ENCODE measurements at places on chromosomes 7 and 10.

GRCh38 chr10:16586358-16587138 lies 64.9 kb upstream of the C1QL3 start:
- no peak for DNase-seq

GRCh38 chr10:47013507-47014154 lies 102.4 kb downstream of the PTPN20 start:
- DNase-seq: no peak

- DNase-seq: peak; percentile 17
These were observed 190.8 kb upstream of the PRKCQ start for GRCh38 chr10:6770846-6771245.

DNA sequence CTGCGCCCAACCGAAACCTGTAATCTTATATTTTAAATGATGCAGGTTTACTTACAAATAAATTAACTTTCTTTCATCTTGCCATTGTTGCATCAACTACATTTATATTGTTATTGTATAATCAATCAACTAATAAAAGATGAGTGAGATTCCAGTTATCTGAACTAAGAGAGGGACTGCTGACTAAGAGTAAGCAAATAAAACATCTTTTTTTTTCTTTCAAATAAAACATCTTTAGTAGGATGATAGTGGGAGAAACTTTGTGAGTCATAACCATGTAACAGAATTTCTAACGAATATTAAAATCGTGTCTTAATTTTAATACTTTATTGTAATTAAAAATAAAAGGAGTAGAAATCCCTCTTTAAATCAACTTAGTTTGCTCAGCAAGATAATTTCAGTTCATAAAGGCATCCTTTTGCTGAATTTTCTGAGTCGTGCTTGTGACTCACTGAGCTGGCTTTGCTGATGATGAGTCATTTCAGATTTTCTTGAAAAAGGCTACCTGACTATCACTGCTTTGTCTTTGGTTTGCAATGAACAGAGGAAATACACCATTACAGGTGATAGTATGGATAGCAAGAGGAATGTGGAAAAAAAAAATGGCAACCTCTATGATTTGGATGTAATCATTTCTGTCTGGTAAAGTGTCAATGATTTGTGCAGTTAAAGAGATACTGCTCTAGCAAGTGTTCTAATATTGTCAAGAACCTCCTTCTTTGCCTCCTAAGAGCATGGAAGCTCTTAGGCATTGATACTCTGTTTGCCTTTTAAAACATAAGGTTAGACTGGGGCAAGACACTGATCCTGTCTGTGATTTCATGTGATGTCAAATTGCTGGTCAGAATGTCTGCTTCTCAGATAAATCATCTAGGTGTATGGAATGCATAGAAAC lies 119.5 kb downstream of the GPR158 start:
- peak; percentile 54 for DNase-seq

- no peak for DNase-seq
These were observed 312.2 kb upstream of the ADARB2 start for GRCh38 chr10:2049560-2049959.

- DNase-seq: peak; percentile 23
These were observed 175.3 kb downstream of the MBL2 start for GRCh38 chr10:52597189-52597863.

DNA sequence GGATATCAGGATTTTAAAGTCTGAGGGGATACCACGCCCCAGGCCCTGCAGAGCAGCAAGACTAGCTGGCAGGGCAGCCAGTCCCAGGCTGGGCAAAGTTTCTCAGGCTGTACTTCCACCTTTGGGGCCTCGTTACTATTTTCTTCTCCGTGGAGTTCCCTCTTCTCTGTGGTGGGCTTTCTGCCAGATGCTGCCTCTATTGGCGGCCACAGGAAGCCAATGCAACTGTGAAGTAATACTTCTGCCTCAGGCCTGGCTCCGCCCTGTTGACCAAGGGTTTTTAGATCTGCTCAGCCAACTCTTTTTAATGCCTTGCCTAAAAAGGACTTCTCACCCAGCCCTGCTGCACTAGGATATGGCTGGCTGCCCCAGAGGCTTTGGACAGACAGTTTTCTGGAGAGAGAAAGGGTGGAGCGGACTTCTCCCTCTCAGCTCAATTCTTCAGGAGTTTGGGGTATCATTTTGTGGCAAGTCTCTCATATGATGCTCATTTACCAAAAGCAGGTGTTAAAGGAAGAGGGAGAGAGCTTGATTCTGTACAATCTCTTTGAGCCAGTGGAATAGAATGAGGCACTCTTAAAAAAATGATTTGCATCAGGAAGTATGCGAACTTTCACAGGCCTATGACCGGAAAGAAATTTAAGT lies 67.4 kb downstream of the HHEX start:
- peak; percentile 95 for DNase-seq

GRCh38 chr10:91634898-91635297 lies 2.0 kb upstream of the PPP1R3C start:
- DNase-seq: no peak

Measured in fibroblast of pulmonary artery (primary cell).